ENCODE measurements at places on chromosomes 13 and 19.

GRCh38 chr13:94784066-94784465 is 71.7 kb upstream of the SOX21 start:
- DNase-seq = no peak

DNA sequence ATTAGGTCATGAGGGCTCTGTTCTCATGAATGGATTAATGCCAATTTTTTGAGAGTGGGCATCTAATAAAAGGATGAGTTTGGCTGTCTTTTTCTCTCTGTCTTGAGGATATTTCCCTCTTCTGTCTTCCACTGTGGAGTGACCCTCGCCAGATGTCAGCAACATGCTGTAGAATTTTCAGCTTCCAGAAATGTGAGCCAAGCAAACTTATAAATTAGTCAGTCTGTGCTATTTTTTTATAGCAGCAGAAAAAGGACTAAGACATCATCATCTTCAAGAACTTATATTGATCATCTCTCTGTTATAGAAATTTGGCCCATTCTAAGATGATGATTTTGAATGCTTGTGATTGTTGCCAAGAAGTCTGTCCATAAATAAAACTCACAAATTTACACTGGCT is 431.4 kb downstream of the FGF9 start:
- no peak for DNase-seq

DNA sequence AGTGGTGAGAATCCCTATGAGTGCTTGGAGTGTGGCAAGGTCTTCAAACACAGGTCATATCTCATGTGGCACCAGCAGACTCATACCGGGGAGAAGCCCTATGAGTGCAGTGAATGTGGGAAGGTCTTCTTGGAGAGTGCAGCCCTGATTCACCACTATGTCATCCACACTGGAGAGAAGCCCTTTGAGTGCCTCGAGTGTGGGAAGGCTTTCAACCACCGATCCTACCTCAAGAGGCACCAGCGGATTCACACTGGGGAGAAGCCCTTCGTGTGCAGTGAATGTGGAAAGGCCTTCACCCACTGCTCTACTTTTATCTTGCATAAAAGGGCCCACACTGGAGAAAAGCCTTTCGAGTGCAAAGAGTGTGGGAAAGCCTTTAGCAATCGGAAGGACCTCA is 18.7 kb upstream of the AURKC start:
- no peak for DNase-seq

- DNase-seq = no peak
These were observed 143.3 kb upstream of the IPO5 start for GRCh38 chr13:97810152-97810551.

DNA sequence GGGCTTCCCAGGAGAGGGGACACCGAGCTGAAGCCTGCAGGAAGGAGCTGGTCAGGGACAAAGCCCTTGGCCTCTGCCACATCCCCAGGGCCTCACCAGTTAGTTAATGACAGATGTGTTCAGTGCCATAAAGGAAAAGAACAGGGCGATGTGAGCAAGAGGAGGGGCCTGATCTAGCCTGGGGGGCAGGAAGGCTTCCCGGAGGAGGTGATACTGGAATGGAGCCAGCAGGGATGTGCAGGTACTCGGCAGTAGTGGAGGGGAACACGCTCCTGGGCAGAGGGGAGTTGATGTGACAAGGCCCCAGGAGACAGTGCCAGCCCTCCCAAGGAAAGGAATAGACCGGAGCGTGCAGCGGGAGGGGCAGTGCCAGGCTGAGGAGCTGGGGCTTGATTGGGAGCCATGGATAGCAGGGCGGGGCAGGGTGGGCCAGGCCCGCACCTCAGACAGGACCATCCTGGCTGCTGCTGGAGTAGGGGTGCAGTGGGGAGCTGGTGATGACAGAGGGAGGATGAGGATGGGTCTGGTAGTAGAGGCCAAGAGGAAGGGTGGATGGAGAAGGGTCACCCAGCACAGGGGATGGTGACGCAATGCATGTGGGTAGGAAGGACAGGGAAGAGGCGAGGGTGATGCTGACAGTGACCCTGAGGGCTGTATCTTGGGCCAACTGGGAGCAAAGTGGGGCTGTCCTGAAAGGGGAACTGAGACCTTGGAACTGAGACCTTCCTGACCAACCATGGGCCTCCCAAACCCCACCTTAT is 4.1 kb downstream of the C19orf33 start:
- no peak for DNase-seq

DNA sequence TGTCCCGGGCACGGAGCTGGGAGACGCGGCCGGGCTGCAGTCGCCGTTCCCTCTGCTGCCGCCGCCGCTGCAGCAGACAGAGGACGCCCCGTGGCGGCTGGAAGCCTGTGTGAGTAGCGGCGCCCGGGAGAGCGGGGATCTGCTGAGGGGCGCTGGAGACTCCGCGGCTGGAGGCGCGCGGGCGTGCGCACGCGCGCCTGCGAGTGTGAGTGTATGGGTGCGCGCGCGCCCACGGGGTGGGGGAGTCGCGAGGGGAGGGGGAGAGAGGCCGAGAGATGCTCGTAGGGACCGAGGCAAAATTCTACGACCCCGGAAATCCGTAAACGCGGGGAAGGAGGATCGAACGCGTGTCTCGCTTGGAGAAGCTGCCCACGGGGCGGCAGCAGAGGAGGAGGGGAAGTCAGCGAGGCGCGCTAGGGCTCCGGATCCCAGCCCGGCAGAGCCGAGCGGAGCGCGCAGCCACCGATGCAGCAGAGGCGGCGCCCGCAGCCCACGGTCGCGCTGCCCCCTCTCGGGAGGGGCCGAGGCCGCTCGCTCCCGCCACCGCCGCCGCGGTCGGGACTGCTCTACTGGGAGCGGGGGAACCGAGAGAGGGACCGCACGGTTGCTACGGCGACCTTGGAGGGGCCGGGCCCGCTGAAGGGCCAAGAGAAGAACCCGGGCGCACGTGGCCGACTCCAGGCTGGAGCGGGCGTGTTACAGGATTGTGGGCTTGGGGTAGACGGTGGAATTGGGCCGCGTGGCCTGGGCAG is at the start of gene ENOX1:
Gene ENOX1 (minus strand): TSS at position 207 of the 752 bp plus-strand sequence.
- DNase-seq = no peak

- DNase-seq = peak; percentile 61
These were observed 453.9 kb downstream of the COG6 start for GRCh38 chr13:40109351-40109844.

DNA sequence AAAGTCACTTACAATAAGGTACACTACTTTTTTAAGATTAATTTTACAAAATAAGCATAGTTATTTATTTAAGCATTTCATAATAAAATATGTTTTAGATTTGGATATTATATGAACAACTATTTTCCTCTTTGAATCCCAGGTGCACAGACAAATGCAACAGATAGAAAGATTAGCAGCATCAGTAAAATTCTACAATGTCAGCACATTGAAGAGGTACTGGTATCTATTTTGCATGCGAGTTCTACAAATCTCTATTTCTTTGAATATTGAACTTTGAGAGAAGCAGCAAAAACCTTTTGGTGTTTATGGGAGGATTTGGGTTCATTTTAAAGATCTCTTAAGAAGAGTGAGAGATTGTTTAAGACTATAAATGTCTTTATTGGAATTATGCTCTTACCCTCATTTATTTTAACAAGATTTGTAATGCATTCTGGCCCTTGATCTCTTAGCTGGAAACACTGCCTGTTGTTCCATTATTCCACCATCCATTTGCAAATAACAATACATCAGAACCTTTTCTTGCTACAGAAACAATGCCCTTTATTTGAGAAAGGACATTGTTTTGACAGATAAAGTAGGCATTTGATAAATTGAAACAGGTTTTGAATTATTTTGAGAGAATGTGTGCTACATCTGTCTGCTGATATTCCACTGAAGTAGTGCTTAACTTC is 558.8 kb upstream of the KLHL1 start:
- DNase-seq = no peak

DNA sequence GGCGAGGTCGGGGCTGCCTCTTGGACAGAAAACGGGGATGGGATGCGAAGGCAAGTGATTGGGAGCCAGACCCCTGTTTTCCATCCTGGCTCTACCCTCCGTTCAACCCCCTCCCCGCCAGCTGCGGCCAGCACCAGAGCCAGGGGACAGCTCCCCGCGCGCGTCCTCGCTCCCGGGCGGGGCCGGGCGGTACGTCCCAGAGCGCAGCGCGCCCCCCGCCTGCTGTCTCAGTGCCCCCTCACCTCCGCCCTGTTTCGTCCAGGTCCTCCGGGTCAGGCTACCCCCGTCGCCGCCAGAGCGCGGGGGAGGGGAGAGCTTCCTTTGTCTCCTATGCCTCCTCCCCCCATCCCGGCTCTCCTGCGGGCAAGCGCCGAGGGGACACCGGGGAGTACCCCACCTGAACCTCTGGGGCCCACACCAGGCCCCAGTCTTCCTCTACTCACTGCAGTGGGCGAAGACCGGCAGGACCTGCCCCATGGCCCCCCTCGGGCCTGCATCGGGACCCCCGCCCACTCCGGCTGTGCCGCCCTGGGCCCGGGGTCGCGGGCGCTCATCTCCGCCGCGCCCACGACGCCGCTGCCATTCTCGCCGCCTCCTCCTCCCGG is 396 bp downstream of the RTN2 start:
- no peak for DNase-seq

GRCh38 chr13:95100525-95101433 is 200.5 kb downstream of the ABCC4 start:
- DNase-seq = no peak

DNA sequence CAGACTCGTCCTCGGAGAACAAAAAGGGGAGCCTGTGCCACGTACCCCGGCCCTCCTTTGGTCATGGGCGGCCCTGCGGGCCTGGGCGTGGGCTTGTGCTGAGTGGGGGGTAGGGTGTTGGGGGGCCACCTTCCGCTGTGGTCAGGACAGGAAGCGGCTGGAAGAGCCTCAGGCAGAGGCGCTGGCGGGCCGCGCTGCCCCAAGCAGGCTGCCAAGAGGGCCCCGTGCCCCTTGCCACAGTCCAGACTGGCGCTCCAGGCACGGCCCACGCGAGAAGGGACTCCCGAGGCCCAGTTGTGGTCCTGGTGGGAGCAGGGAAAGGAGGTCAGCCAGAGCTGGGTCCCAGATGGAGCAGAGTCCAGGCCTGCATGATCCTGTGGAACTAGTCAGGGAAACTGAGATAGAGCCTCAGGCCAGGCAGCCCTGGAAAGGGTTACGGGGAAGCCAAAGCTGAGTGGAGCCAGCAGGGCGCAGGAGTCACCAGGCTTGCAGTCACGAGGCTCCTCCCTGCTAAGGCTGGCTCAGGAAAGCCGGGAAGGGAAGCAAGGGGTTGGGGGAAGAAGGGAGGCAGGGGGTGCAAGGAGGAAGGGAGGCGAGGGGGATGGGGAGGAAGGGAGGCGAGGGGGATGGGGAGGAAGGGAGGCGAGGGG is 135.0 kb downstream of the CRYL1 start:
- no peak for DNase-seq

GRCh38 chr19:5313307-5313706 is 27.3 kb downstream of the PTPRS start:
- DNase-seq = no peak

DNA sequence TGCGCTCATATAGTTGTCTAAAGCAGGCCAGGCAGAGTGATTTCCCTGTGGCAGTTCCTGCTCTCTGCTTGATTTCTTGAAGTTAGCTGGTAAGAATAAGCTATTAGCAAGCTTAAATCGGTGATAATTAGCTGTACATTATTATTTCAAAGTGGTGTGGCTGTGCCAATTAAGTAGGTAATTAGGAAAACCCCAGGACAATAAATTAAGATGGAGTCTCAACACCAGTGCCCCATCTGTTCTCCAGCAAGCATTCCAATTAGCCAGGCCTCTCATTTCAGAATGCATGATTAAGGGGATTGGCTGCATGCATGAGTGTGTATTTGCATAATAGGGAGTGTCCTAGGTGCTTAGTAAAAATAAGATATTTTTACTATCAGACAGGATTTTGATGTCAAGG is 342.3 kb downstream of the GPC5 start:
- DNase-seq = no peak

- no peak for DNase-seq
These were observed 65.5 kb downstream of the TBC1D4 start for GRCh38 chr13:75416327-75417011.

DNA sequence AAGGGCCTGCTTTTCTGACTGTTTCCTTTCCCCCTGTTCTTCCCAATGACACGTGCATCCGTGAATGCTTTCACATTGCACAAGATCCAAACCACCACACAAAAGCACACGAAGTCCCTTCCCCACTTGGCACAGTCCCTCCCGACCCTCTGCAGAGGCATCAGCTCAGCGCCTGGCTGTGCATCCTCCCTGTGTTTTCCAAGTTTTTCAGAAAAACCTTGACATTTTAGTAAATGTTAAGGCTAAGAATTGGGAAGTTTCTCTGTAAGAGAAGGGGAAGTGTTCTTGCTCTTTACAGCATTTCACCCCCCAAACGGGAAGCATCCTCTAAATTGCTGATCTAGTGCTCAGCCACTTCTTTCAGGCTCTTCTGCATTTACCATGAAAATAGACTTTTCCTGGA is 94.5 kb upstream of the TM9SF2 start:
- no peak for DNase-seq

GRCh38 chr13:45792827-45793303 is 58.7 kb downstream of the SIAH3 start:
- DNase-seq = no peak

DNA sequence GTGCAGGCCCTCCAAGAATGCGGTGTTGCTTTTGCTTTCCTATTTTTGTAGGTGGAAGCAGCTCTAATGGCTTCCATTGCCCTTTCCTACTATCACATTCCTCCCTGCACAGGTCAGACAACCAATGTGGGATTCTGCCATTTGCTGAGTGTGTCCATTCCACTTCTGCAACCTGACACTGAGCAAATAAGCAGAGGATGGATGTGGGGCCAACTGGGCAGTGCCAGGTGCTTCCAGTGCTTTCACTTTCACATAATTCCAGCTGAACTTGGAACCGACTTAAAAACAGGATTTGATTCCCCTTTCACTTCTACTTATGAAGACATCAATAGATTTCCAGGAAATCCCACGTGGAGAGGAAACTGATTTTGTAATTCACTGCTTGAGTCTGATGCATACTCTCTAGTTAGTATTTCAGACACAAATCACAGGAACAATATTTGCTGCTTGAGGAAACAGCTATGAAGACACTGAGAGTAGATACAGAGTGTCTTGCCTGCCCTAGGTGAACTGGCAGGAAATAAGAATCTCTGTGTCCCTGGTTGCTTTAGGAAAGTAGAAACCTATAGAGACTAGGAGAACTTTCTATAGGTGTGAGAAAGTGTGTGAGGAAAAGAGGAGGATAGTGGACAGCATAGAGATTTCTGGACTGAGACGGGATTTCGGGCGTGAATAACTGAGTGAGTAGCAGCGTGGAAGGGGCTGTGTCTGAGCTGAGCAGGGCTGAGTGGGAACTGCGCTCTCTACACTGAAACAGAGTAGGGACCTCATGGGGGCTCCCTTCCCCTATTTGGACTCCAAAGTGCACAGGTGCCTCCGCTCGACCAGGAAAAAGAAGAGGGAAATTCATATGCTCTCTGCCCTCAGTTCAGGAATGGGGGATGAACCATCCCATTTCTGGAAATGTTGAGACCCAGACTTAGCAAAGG is 22.5 kb downstream of the LGALS16 start:
- DNase-seq = no peak

DNA sequence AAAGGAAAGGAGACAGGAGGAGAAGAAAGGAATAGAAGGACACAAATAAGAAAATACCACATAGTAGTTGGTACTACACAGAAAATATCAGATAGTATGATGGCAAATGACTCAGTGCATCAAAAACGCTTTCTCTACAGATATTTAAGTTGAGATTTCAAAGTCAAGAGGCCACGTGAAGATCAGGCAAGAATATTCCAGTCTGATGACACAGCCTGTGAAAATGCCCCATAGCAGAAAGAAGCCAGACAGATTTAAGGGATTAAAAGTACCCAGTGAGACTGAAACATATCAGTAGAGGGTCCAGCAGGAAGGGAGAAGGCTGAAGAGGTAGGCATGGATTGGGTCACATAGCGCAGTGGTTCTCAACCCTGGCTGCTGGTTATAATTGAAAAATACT is 113.7 kb downstream of the VWA8 start:
- no peak for DNase-seq
